ENCODE measurements at places on chromosomes 7 and 10. TPM values are rescaled to one million over a fixed set of nuclear protein-coding genes. Genes with fewer than 3 reads are reported as not detected.

MICU1 gene
- 19.4 TPM for polyA plus RNA-seq

OR2A1 gene
- not detected for polyA plus RNA-seq

BEND7 gene
- polyA plus RNA-seq, result 4.5 TPM

CEP55 gene
- polyA plus RNA-seq, result 17.7 TPM

DNA sequence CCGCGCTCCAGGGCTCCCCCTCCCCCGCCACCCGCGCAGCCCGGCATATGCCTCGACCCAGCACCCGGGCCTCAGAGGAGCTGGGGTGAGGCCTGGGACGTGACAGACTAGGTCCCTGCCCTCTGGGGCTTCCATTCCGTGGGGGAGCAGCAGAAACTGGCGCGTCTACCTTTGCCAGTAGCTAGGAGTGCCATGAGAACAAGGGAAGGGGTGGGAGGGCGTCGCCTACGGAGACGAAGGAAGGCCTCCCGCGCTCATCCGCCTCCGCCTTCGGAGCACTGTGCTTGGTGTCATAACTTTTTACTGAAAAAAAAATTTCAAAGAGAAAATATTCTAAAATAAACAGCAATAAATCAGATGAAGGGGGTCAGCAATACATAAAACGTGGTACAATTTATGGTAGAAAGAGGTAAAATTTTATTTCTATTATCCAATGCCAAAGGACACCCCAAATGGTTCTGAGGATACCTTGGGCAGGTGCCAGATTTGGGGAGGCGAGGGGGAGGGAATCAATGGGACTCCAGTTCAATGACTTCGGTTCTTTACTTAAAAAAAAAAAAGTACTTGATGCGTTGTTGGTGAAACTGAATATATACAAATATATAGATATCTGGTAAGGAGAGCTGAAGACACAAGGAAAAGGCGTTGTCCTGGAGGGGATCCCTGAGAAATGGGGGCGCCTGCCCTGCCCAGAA lies 35.1 kb upstream of the GRID1 start:
- DNase-seq, result no peak

- DNase-seq, result no peak
Observed at GRCh38 chr7:24313777-24314176, 29.8 kb downstream of the NPY start.

DNA sequence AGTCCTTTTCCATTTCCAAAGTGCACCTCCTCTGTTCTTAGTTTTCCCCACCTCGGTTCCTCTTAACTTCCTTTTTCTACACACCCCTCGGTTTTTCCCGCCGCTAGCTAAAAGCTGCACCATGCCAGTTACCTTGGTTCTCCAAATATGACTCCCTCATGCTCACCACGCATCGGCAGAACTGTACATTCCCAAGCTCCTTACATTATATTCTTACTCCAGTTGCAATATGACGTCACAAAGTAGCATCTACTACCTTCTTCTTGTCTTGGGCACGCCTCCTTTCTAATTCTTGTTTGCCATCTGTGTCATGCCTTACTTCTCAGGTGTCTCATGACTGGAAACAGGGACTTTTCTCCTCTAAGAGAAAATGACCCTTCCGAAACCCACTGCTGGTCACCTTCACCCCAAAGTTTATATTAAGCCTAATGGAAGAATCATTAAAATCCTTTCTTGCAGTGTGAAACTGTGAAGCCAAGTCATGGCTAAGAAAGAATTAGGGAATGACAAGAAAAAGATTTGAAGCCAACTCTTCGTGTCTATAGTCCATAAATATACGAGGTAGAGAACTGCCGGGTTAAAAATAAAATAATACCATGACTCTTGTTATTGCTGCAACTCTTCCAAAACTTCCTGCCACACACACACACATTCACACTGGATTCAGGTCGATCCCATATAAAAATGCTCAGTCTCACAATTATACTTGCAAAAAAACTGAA lies 1.7 kb downstream of the ESYT2 start:
- no peak for DNase-seq

DNA sequence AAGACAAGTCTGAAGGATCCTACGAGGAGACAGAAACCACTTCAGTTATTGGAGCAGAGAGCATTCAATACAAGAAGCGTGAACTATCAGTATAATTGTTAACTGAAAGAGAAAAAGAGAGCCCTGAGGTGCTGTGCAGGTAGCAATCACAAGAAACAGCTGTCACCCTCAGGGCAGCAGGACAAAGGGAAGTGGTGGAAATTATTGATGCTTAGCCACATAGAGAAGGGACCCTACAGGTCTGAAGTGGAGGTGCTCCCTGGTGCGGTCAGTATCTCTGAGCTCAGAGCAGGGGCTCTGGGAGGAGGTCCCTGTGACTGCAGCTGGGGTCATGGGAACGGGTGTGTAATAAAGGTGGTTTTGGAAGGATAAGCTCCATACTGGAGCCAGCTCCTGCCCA lies 97.8 kb upstream of the KLF6 start:
- DNase-seq, result no peak

GRCh38 chr10:75623310-75624093 lies 192.1 kb downstream of the LRMDA start:
- DNase-seq, result no peak

DNA sequence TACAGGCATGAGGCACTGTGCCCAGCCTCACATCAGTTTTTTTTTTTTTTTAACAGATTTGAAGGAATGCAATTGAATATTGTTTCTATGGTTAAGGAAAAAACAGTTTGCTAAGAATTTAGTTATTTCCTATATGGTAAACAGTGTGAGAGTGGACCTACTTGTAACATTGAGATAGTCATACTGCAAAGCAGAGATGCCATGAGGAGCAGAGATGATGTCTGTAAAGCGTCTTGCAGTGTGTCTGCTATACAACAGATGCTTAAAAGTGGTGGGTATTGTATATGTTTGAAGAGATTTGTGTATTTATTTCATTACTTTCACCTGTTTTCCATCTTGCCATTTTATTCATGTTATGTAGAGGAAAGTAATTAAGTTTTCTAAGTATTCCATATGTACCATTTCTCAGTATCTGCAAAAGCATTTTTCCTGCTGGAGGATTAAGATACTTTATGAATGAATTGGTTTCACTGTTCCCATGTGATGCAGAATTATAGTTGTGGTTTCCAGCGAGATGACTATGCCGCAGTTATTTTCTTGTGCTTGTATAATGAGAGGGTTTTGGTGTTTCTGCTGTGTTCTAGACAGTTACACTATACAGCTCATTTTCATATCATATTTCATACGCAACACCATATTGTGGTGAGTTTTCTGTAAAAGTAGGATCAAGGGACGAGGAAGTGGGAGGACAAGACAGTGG lies 26.6 kb downstream of the TET1 start:
- DNase-seq, result no peak

DNA sequence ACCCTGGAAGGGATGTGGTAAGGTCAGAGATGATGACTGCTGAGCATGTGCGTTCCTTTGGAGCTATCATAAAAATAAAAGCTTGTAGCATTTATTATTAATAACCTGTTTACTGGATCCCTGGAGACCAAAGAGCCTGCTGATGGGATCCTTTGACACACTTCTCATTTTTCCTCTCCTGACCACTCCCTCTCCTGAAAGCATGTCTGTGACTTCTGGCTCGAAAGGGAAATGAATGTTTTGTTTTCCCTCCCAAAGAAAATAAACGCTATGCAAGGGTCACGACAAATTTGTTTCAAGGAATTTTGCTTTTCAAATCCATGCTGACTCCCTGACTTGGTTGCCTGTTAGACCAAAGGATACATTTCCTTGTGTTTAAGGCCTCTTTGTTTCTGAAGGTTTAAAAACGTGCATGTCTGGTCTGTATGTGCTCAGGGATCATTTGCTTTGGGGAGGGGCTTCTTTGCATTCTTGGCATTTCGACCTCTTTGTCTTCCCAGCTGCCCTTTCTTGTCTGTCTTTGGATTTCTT lies 185.1 kb upstream of the AGK start:
- DNase-seq, result no peak

All from keratinocyte (primary cell).